ENCODE measurements at places on chromosomes 6 and 20. TPM values are rescaled to one million over a fixed set of nuclear protein-coding genes. Genes with fewer than 3 reads are reported as not detected.

- DNase-seq: no peak
These were observed 248.5 kb downstream of the ATXN1 start for GRCh38 chr6:16512544-16513290.

DNA sequence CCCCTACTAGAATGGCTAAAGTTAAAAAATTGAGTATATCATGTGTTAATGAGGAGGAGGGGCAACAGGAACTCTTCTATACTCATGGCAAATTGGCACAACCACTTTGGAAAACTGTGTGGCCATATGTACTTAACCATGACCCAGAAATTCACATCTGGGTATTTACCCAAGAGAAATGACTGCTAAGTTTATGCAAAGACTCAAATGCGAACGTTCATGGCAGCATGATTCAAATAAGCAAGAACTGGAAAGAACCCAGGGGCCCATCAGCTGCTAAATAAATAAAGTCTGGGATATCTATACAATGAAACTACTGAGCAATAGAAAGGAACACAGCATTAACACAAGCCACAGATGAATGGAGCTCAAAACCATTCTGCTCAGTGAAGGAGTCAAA is 107.6 kb downstream of the MYLK4 start:
- DNase-seq: no peak

- DNase-seq: no peak
These were observed 101.8 kb downstream of the EPHA7 start for GRCh38 chr6:93317592-93317991.

DNA sequence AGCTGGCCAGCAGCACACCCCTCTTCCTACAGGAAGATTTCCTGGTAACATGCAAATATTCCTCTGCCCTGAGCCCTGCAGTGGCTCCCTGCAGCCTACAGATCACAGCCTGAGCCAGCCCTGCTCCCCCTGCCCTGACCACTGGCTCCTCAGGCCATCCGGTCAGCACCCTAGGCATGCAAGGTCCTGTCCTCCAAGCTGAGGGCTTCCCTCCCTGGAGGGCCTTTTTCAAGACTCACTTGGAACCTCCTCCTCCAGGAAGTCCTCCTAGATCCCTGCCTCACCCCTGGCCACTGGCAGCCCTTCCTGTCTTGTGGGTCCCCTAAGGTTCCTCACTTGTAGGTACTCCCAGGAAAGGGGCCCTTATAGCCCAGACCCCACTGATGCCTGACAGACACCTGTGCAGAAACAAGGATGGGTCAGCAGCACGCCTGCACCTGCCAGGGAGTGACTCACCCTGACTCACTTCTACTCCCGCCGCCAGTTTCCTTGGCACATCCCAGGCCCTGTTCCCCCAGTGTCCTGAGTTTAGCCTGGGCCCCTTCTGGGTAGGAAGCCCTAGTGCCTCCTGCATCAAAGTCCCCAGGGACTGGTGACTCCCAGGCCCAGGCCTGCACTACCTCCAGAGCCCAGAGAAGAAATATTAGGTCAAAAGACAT is 3.2 kb downstream of the SLC4A11 start:
- peak; percentile 67 for DNase-seq

- peak; percentile 38 for DNase-seq
These were observed 27.8 kb upstream of the TLDC2 start for GRCh38 chr20:36848078-36848660.

GRCh38 chr6:130913120-130913519 is 85.9 kb downstream of the SMLR1 start:
- no peak for DNase-seq

DNA sequence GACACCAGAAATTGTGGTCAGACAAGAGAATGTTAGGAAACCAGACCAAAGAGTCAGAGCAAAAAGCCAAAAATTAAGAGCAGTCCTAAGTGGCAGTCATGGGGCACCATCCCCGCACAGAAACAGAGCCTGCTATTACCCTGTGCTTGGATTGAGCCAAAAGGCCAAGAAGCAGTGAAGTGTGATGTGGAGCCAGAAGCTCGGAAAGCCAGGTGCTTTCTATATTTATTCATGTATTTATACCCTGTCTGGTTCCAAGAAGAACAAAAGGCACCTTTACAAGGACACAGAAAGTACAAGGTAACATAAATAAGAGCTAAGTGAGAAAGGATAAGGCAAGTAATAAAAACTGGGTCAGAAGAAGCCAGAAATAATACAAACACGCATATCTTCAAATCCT is 336.2 kb upstream of the CNR1 start:
- DNase-seq: no peak

Gene THBS2
- total RNA-seq: 12.5 TPM

Gene SPEF1
- total RNA-seq: not detected

Gene TTK
- total RNA-seq: 180 TPM

Gene PRR18
- not detected for total RNA-seq

Gene CD24
- total RNA-seq: 193 TPM

Data from Daoy (cell line).